ENCODE measurements at places on chromosomes 6 and 20.

- no peak for DNase-seq
These were observed 65.9 kb upstream of the EDN1 start for GRCh38 chr6:12224251-12224650.

DNA sequence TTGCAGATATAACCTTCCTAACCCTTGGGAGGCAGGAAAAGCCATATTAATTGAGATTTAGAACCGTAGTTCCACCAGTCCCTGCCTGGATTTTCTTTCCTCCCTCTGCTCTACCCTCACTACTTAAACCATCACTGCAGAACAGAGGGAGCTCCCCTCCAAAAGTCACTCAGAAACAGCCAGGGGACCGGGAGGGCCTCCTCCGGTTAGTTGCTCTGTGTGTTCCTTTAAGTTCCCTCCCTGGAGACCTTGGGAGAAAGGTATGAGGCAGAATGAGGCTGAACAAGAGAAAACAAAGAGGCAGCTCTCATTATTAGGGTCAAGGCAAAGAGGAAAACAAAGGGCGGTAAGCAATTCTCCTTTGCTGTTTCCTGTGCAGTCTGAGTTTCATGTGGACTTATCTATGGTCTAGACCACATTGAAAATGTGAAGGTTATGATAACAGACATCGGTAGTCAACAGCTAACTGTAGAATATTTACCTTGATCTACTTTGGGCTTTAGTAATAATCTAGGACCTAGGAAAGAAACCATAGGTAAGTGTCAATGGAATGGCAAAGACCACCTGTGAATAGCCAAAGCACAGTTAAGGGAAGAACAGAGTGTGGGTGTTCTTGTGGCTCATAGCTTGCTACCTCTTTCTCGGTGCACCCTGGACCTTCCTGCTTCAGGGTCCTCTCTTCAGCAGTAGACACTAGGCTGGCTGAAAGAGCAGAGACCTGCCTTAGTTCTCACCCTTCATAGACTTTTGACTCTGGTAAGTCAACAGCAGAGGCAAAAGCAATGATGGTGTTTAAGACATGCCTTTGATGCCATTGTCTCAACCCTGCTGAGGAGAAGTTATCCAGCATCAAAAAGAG is 250.9 kb upstream of the CITED2 start:
- no peak for DNase-seq

DNA sequence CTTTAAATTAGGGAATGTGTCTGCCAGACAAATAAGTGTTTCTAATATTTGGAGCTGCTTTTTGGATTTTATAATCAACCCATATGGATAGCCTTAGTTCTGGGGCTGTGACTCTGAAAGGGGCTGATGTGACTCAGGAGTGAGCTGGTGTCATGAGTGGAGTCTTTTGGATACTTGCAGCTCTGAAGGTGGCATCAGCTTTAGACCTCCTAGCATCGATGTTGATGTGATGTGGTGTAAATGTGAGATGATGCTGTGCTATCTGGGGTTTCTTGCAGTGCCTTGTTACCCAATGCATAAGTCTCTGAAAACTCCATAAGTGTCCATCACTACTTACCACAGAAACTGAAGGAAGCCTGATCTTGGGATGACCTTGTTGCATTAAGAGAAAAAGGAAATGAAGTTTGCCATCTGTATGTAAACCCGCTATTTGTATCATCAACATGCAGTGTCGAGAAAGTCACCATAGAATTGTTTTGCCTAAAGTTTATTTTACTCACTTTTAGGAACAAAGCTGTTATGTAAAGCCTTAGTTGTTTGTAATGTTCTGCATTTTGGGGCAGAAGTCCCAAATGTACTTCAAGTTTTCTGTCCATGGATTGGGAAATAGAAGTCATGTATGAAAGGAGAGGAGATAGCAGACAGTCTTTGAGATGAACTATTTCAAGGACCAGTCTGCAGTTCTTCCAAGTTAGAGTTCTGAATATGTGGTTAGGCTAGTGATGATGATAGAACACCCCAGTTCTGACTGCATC is 8.0 kb downstream of the FOXO3 start:
- no peak for DNase-seq

DNA sequence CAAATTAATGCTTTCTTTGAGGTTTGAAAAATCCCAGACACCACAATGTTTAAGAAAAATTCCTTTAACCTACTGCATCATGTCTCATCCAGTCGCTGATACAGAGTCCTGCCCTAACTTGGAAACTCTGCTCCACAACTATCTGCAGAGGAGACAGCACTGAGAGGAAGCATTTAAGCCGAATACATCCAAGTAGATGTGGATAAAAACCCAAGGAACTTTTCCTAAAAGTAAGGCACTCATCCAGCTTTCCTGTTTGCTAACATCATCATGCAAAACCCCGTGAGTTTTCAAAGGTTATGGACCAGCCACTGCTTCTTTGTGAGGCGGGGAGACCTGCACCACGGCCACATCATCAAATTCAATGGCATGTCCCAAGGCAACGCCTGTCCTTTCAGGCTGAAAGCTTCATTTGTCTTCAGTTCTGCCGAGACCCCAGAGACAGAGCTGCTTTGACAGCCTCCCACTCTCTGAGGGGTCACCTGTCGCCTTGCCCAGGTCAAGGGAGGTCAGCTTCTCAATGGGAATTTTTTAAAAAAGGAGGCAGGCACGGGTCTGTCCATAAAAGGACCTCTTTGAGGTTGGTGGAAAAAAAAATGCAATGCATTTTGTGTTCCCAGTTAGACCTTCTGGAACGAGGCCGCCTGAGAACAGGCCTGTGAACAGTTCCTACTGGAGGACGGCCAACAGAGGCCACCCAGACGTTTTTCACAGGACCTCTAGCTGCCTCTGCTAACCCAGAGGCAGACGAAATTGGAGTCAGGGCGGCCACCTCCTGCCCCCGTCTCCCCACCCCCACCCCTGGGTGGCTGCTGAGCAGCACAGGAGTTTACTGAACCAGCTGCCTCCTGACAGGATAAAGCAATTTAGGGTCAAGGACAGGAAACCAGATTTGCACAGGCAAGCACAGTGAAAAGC is 142.5 kb upstream of the HDDC2 start:
- no peak for DNase-seq

GRCh38 chr20:47552996-47553395 is 51.3 kb downstream of the NCOA3 start:
- no peak for DNase-seq

- no peak for DNase-seq
These were observed 16.2 kb upstream of the BCAS1 start for GRCh38 chr20:54086507-54087039.

- no peak for DNase-seq
These were observed 532.6 kb upstream of the JARID2 start for GRCh38 chr6:14713008-14713960.

DNA sequence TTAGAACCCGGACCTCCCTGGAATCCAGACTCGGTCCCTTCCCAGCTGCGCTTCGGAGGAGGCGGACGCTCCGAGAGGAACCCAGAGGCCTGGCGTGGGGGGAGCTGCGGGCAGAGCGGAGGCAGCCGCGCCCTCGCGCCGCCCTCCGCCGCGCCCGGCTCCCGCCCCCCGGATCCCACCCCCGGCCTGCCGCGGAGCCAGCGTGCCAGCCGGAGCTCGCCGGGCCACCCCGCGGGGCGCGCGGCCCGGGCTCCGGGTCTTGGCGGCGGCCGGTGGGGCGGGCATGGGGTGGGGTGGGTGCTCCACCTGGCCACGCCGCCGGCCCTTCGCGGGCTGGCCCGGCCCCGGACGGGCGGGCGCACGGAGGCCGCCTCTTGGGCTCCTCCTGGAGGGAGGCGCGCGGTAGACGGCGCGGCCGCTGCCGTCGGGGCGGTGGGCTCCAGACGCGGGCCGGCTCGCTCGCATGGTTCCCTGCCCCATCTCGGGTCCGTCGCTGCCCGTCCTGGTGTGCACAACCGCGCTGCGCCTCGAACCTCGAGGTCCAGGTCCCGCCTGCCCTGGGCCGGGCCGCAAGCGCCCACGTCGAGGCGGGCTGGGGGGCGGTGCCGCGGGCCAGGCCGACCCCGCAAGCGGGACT is 592 bp upstream of the CDYL start:
- DNase-seq: peak; percentile 51

GRCh38 chr6:84789170-84789569 is 24.8 kb upstream of the TBX18 start:
- no peak for DNase-seq

- no peak for DNase-seq
These were observed 94.3 kb downstream of the RTN4IP1 start for GRCh38 chr6:106535012-106535411.

GRCh38 chr20:62760856-62761758 is 35.2 kb upstream of the MRGBP start:
- DNase-seq: no peak

DNA sequence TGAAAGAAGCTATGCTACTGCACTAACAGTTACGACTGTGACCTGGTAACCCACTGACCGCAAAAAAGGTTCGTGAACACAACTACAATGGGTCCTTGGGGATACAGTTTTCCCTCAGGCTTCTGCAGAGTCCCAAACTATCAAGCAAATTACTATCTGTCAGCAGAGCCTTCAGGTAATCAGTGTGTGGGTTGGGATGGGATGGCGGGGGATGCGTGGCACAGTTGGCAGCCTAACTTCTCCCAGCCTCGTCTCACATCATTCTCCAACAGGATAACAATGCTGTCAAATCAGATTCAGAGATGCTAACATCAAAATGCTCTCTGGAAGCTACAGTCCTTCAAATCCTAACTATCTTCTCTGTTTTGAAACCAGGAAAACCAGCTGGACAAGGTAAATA is 102.3 kb downstream of the EPM2A start:
- no peak for DNase-seq

DNA sequence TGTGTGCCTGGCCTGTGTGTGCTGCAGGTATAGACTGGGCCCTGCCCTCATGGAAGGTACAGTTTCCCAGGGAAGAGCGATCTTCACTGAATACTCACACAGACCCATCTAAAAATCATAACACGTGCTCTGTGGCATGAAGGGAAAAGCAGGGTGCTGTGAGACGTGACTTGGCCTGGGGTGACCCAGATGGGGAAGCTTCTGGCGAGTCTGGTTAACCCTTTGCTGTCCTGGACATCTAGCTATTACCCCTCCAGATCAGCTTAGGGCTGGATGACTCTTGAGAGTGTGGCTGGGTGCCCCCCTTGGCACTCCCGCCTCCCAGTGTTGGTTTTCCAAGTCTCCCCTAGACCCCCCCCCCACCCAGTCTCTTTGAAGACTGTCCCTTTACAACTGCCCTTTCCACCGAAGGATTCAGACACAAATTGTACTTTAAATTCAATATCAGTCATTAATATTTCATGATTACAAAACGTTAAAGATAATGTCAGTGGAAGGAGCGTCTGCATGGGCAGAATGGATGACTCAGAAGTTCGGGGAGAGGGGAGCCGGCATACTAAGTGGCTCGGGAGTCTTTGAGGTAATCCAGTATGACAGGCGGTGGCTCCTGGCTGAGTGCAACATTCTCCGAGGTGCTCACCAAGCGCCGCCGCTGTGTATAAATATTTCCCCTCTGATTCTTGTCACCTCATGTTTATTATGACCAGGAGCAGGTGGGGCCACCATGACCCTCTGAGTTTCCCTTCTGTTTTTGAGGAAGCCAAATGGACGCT is 77.3 kb downstream of the CD40 start:
- DNase-seq: no peak

GRCh38 chr6:45952546-45952945 is 63.1 kb downstream of the CLIC5 start:
- DNase-seq: no peak

DNA sequence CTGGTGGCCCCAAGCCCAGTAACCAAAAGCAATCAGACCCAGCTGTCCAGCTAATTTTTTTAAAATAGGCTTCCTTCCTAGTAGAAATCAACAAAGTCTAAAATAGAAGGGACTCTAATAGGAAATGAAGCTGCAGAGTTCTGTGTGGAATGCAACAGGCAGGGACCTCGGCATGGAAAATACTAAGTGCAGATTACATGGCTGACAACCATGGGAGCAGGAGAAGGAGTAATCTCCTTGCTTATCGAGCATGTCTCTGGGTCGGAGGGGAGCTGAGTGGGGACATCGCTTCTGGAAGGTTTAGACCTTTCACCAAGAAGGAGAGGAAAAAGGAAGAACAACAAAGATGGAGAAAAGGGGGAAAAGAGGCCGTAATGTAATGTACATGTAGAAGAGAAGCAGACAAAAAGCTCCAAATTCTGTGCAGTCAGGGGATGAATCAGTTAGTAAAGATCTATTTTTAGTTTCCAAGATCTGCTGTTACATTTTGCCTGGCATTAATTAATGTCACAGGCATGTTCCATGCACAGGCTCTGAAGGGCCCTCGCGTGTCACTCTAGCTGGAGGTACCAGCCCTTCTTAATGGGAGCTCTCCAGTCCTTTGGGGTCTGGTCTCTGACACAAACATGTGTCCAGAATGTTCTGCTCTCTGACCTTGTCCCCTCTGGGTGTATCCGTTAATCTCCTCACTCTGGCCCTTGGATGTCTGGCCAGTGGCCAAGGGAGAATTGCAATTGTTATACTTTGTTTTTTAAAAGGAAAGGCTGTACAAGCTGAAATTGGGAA is 16.6 kb upstream of the ZNF831 start:
- no peak for DNase-seq

GRCh38 chr6:38867726-38868125 is 152.6 kb downstream of the DNAH8 start:
- DNase-seq: no peak

DNA sequence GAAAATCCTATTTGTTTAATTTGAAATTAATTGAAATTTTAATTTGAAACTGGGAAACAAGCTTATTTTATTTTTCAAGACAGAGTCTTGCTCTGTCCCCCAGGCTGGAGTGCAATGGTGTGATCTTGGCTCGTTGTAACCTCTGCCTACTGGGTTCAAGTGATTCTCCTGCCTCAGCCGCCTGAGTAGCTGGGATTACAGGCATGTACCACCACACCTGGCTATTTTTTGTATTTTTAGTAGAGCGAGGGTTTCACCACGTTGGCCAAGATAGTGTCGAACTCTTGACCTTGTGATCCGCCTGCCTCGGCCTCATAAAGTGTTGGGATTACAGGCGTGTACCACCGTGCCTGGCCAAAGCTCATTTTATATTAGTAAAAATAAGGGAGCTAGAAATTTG is 4.2 kb downstream of the SRSF3 start:
- no peak for DNase-seq

GRCh38 chr6:64146876-64147275 is 511.3 kb downstream of the PHF3 start:
- DNase-seq: no peak

DNA sequence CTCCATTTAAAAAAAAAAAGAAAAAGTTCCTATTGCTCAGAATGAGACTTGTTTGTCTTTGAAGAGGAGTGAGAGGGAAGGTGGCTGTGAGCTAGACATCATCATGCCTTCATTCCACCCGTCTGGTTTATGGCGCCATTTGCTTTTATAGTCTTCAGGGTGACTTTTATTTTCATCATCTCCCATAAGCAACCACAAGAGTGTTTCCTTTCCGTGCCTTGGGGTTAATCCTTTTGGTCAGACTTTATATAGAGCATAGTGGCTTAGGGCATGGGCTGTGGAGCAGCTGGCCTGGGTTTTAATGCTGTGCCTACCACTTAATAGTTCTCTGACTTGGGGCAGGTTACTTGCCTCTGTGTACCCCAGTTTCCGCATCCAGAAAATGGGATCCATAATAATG is 77.8 kb downstream of the RREB1 start:
- no peak for DNase-seq

- no peak for DNase-seq
These were observed 1132.5 kb upstream of the MAP3K7 start for GRCh38 chr6:91719414-91719813.

All from stimulated activated CD8-positive, alpha-beta memory T cell treated with anti-CD3 and anti-CD28 coated beads, Interleukin-2, amount 100 ng/mL, for 1 hour (primary cell).